ENCODE measurements at places on chromosomes 5 and 9.
A peak's percentile ranks its signal among the peaks of the same experiment; 100 is the strongest.

- no peak for DNase-seq
These were observed 478.7 kb downstream of the DMAC1 start for GRCh38 chr9:7320841-7321240.

DNA sequence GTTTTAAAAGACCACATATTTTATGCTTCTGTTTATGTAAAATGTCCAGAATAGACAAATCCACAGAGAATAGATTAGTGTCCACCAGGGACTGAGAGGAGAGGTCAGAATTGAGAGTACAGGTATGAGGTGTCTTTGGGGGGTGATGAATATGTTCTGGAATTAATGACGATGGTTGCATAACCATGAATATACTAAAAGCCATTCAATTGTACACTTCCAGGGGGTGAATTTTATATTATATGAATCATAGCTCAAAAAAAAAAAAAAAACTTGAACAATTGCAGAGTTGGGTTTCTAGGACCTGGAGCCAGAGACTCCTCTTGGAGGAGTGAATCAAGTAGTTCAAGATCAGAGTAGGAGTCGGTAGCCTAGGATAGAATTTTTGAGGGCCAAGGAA is 57.8 kb upstream of the RUSC2 start:
- no peak for DNase-seq

DNA sequence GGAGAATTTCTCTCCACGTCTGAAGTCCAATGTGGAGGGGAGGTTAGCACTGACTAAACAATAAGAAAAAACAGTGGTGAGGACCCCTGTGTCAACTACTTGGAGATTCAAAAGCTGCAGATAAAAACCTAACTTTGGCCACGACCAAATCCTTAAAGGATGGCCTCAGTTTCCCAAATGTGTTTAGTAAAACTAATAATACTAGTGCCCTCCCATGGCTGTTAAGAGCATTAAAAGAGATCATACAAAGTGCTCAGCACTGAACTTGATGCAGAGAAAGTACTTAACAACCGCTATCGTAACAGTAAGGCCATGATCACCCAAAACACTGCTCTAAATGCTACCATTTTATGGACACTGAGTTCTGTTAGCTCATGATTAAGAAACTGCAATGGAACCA is 288.4 kb downstream of the EBF1 start:
- DNase-seq: no peak

DNA sequence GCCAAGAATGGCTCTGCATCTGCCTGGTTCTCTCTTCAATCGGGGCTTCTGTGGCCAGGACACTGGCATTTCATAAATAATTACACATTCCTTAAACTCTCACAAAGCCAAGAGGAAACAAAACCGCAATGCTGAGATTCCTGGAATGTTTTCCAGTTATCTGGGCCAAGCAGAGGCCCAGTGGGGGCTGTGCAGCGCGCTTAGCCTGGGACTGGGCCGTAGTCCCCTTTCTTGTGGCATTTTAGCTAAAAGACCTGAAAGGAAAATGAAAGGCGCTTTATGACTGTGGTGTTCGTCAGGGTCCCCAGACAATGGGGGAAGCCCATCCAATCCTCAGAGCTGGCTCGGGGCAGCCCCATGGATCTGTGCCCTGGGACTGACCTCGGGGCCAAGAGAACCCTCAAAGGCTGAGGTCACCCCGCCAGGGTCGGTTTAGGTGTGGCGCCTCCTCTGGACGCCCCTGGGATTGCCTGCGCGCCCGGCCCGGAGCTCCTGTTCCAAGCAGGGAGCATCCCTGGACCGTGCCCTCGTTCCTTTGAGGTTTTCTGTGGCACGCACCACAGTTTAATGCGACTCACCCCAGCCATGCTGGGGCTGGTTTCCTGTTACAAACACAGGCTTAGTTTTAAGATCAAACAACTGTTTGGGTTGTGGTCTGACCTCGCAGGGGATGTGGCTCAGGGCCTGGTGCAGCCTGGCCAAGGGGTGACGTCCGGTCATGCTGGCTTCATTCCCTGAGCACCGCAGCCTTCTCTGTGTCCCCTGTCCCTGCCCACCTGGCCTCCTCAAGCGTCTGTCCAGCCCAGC is 51.5 kb upstream of the NKD2 start:
- no peak for DNase-seq

- no peak for DNase-seq
These were observed 373.1 kb downstream of the MAT2B start for GRCh38 chr5:163878490-163878889.

- no peak for DNase-seq
These were observed 5.9 kb downstream of the FKBP15 start for GRCh38 chr9:113215132-113215531.

DNA sequence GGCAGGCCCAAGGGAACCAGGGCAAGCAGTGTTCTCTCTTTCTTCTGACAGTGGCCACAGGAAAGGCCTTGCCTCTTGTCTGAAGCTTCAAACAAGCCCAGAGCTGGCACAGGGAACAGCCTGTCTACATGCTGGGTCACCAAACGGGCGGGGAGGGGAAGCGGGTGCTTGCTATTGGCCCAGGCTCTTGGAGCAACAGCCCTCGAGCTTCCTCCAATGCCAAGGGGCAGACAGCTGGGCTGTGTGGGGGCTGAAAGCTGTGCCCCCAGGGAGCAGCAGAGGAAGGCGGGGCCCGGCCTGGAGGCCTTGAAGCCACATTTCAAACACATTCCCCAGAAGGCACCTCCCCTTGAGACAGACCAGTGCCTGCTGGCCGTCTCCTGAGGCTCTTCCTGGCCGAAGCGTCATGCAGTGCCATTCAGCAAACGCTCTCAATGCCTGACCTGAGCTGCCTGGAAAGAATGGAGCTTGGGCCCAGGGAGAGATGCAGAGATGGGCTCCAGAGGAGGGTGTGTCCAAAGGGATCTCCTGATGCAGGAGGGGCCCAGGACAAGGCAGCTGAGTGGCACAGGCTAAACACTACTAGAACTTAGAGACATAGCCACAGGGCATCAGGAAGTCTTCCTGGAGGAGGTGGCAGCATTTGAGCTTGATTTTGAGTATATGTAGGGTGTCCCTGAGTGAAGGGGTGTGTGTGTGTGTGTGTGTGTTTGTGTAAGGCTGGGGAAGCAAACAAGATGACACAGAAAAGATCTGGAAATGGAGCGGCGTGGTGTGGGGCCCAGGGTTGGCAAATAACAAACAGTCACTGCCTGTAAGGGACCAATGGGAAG is 2.5 kb downstream of the FIBCD1 start:
- DNase-seq: no peak

- DNase-seq: no peak
These were observed 117.3 kb upstream of the LHFPL2 start for GRCh38 chr5:78765756-78766411.

DNA sequence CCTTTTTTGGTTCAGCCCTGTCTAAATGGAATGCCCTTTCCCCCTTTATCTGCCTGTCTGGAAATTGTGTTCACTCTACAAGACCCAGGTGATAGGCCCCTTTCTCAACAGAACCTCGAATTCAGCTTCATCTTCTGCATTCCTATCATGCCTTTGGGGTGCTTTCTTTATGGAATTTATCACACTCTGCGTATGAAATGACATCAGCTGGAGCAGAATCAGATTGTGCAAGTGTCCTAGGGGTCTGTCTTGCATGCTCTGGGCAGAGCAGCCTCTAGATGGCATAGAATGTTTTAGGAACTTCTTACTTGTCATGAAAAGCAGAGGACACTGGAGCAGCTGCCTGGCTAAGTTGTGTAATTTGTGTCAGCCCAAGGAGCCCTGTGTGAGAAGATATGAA is 84.9 kb downstream of the ISL1 start:
- DNase-seq: no peak

DNA sequence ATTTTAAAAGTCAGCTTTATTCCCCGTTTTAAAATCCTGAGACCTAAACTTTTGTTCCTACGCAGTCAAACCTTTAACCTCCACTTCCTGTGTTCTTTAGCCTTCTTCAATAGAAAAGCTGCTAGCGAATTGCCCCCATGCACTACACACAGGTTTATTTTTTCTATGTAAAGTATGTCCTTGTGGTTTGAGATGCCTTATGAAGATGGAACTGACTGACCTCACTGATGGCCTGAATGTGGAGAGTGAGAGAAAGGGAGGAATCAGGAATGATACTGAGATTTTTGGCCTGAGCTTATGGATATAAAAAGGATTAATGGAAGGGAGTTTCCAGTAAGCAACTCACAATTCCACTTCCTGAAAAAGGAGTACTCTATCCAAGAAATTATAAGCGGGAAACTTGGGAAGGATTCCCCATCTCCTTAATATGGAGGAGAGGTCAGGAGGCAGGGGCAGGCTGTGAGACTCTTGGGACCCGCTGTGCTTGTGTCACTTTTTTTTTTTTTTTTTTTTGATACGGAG is 89.5 kb downstream of the UGCG start:
- DNase-seq: no peak

DNA sequence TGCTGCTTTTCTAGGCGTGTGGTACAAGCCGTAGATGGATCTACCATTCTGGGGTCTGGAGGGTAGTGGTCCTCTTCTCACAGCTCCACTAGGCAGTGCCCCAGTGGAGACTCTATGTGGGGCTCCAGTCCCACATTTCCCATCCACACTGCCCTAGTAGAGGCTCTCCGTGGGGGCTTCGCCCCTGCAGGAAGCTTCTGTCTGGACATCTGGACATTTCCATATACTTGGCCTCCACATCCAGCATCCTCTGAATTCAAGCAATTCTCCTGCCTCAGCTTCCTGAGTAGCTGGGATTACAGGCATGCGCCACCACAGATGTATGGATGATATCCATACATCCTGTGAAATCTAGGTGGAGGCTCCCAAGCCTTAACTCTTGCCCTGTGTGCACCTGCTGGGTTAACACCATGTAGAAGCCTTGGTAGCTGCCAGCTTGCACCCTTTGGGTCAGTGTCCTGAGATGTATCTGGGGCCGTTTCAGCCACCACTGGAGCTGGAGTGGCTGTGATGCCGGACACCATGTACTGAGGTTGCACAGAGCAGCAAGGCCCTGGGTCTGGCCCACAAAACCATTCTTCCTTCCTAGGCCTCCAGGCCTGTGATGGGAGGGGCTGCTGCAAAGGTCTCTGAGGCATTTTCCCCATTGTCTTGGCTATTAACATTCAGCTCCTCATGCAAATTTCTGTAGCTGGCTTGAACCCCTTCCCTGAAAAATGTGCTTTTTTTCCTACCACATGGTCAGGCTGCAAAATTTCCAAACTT is 84.0 kb downstream of the EHMT1 start:
- DNase-seq: no peak

- DNase-seq: no peak
These were observed 481.6 kb downstream of the NTRK2 start for GRCh38 chr9:85151162-85151561.

GRCh38 chr9:126326228-126327005 is at the start of gene MVB12B:
Gene MVB12B (plus strand): TSS chr9:126326829. CDS start chr9:126326930, 101 bp downstream.
- DNase-seq: no peak

DNA sequence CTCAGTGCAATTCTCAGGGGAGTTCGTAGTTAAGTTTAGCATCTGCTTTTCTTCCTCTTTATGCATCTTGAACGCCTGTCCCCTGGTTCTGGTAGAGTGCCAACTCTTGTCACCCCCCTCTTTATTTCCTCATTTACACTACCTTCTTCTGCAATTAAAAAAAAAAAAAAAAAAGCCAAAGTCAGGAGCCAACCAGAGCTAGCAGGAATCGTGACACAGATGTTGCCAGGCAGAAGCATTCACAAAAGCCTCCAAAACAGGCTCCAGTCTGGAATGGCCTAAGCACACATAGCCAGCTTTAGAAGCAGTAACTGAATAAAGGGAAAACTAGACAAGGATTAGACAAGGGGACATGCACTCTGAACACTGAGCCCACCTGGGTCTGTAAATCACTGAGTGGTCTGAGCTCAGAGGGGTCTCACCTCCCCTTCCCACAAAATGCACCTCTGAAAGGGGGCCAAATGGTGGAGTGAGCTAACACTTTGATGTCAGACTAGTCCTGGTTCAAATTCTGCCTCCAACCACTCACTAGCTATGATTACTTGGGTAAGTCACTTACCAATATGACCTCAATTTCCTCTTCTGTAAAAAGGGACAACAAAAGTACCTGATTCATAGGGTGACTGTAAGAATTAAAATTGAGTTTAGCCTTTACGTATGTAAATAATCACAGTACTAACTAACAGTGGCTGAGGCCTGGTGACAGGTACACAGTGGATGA is 2.0 kb downstream of the CD74 start:
- peak; percentile 14 for DNase-seq

GRCh38 chr5:5009240-5009639 is 130.9 kb upstream of the ADAMTS16 start:
- no peak for DNase-seq

DNA sequence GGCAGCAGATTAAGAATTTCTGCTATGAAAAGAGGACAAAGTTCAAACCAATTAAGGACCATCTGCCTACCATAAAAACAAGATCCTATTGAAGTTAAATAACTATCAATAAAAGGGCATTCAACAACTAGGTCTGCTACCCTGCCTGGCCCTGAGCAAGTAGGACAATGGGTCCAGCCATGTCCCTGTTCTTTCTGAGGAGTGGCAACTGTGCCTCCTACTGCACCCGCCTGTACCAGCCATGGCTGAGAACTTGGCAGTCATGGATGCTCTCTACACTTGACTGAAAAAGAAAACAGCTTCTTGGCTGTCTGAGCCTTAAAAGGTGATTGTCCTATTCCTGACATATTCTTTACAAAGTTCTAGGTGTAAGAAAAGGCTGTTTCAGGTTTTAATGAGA is 652.4 kb downstream of the PDE4D start:
- DNase-seq: no peak

- no peak for DNase-seq
These were observed 1.1 kb downstream of the NSG2 start for GRCh38 chr5:174046558-174046957.

GRCh38 chr9:21715408-21715807 is 87.0 kb upstream of the MTAP start:
- no peak for DNase-seq

DNA sequence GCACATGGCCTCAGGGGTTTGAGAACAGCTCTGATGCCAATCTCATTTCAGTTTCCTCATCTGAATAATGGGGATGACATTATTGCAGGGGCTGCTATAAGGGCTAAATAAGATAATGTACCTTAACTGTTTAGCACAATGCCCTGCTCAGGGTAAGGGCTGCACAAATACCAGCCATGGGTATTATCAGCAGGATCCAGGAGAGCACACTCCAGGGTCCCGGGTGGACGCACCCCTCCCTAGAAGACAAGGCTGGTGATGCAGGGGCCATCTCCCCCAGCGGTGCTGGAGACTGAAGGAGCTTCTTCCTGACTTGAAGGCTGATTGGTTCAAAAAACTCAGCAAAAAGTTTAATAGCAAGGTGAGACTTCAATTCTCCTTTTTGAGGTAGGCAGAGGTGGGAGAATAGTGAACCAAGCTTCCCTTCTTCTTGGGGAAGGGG is 2.7 kb upstream of the CXXC5 start:
- DNase-seq: no peak

- DNase-seq: no peak
These were observed 40.6 kb downstream of the TMEM174 start for GRCh38 chr5:73213566-73213998.

DNA sequence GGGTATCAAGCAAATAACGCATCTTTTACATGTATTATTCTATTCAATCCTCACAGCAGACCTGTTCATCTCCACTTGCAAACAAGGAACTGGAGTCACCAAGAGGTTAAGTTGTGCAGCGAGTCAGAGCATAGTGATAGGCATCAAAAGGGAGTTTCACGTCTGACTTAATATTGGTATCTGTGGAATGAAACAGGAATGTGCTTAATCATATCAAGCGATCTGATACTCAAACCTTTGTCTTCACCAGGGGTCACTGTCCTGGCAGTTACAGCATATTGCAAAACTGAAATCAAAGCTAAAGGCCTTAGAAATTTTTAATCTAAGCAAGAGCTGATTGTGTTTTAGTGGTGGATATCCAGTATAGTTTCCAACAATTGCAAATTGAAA is 271.6 kb downstream of the PLK2 start:
- no peak for DNase-seq

- no peak for DNase-seq
These were observed 17.6 kb upstream of the HAVCR1 start for GRCh38 chr5:157076558-157076957.
